Activated CD4-positive, CD25-positive, alpha-beta regulatory T cell treated with anti-CD3 and anti-CD28 coated beads, Interleukin-2, amount 50 U/mL, for 16 hours (primary cell): ENCODE measurements at places on chromosomes 5 and 9.

GRCh38 chr9:88828018-88828417 lies 163.2 kb upstream of the S1PR3 start:
- no peak for DNase-seq

DNA sequence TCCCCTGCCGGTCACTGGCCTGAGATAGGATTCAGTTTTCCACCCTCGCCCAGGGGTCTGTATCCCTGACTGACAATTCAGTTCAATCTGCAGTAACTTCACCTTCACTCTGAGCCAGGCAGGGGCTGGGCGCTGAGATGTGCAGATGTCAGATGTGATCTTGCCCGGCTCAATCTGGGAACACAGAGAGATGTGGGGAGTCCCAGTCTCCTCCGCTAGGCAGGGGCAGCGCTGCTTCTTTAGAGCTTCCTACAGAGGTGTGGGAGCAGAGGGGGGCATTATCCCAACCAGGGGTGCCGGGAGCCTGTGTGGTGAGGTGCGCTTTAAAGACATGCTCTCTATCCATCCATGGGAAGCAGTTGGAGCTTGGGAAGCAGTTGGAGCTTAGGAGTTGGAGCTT lies 14.6 kb downstream of the TMOD1 start:
- no peak for DNase-seq

GRCh38 chr5:107805824-107806223 lies 135.1 kb upstream of the EFNA5 start:
- no peak for DNase-seq

DNA sequence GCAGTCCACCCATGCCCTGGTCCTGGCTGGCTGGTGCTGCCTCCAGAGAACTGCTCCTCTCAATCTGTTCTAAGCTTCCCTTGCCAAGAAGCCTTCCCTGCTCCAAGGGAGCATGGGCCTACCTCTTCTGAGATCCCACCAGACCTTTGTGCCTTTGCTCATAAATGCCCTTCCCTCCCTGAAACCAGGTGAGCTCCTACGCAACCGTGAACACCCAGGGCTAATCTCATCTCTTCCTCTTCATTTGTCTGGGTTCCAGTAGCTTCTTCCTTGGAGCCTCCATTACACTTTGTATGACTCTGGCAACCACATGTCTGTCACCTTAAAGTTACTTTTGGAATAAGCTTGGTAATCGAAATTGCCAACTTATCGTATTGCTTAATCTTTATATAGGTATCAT lies 270.6 kb downstream of the PBX3 start:
- no peak for DNase-seq

GRCh38 chr5:103808464-103809106 lies 246.0 kb upstream of the NUDT12 start:
- DNase-seq: no peak

DNA sequence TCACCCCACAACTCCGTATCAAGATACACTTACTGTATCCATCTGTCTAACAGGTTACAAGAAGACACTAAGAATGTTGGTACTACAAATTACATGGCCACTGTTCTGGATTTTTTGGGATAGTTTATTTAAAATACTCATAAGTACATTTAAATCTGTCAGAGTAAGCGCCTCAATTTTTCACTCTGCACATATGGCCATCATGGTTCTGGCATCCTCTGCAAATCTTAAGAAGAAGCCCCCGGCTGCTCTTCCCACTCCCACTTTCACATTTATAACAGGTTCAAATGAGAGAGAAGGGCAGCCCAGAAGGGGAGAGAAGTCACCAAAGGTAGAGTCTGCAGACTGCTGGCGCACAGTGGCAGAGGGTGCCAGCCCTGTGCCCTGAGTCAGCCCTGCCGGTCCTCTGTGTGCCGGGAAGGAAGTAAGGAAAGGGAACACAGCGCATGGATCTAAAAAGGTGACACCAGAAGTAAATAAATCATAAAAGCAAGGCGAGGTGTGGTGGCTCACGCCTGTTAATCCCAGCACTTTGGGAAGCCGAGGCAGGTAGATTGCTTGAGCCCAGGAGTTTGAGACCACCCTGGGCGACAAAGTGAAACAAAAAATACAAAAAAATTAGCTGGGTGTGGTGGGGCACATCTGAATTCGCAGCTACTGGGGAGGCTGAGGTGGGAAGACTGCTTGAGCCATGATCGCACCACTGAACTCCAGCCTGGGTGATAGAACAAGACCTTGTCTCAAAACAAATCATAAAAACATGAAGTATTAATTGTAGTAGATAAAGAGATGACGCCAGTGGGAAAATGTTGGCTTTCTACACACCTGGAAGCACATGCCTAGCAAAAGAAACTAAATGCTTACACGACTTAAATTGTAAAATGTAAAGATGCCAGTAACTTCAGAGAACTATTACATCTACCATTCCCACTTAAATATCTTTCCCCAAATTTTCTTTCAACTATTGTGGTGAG lies 30.0 kb downstream of the RNF130 start:
- no peak for DNase-seq

GRCh38 chr9:4243877-4244812 lies 55.7 kb downstream of the GLIS3 start:
- no peak for DNase-seq

DNA sequence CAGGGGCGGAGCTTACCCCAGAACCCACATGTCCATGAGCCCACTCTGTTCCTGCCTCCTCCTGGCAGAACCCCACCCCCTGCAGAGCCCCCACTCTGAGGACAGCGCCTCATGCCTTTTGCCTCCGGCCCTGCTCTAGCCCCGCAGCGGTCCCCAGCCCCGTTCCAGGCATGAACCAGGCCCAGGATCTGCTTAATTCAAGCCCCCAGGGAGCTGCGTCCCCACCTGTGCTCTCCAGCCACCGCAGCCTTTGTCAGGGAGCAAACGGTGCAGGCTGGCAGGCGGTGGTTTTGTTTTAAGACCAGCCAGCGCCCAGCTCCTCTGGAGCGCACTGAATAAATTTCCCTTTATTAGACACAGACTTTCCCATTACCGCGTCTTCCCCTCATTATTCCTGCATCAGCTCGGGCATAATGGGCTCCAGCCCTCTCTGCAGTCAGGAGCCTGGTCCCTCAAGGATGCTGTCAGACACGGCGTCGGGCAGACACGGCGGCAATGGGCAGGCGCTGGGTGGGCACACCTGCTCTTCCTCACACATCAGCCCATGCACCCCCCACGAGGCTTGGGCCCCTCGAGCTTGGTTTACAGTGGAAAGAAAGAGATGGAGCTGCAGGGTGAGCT lies 137.6 kb downstream of the OLFM1 start:
- no peak for DNase-seq

DNA sequence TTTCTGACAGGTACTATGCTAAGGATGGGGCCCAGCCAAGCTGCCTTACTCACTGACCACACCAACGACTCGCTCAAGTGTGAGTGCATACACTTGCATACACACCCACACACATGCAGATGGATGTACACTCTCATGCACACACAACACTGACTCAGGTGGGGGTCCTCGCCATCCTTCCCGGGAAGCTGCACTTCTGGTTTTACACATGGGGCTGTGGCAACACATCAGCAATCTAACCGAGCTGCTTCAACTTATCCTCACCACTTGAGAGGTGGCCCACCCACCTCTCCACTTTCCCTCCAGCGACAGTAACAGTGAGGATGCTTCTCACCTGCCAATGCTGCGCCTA lies 67.2 kb upstream of the SLC25A51 start:
- no peak for DNase-seq

DNA sequence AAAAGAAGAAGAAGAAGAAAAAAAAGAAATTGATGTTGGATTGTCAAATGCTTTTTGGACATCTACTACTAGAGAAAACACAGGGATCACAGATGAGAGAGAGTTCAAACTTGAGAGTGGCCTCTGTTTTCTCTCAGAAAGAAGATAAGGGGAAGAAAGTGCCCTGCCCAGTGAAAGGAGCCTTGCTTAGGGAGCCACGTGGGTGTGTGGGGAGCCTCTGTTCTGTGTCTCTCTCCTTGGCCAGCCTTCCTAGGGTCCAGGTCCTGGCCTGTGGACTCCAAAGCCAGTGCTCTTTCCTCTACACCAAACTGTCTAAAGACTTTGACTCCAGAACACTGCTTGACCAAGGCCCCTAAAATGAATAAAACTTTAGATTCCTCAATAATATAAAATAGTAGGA lies 22.0 kb upstream of the COL15A1 start:
- no peak for DNase-seq

- no peak for DNase-seq
Observed at GRCh38 chr5:172144931-172145869, 42.8 kb downstream of the STK10 start.

DNA sequence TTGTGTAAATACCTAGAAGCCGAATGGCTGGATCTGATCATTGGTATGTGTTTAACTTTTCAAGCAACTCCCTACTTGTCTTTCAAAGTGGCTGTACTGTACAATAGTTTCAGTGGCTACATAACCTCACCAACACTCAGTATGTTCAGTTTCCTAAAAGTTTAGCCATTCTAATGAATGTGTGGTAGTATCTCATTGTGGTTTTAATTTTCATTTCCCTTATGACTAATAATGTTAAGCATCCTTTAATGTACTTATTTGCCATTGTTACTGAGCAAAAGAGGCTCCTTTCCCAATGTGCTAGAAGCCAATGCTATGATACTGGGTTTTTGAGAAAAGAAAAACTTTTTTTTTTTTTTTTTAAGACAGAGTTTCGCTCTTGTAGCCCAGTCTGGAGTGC lies 27.8 kb upstream of the ALDOB start:
- no peak for DNase-seq

- no peak for DNase-seq
Observed at GRCh38 chr5:8417316-8418048, 548.5 kb downstream of the MTRR start.

DNA sequence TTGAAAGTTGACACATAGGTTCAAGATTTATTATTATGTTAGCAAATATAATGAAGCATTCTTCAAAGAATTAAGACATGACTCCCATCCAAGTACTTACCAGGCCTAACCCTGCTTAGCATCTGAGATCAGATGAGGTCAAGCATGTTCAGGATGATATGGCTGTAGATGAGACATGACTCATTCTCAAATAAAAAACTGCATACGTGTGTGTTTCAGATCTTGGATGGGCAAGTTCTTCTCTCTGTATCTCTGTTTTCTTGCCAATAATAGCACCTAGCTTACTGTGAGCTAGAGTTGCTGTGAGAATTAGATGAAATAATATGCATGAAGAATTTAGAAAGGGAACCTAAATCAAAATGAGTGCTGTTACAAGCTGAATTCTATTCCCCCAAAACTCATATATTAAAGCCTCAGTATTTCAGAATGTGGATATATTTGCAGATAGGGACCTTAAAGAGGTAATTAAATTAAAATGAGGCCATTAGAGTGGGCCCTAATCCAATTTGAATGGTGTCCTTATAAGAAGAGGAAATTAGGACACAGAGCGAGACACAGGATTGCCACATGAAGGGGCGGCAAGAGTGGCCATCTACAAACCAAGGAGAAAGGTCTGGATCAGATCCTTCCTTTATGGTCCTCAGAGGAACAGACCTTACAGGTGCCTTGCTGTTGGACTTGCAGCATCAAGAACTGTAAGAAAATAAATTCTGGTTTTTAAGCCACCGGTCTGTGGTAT lies 146.2 kb downstream of the MARCHF11 start:
- DNase-seq: no peak

DNA sequence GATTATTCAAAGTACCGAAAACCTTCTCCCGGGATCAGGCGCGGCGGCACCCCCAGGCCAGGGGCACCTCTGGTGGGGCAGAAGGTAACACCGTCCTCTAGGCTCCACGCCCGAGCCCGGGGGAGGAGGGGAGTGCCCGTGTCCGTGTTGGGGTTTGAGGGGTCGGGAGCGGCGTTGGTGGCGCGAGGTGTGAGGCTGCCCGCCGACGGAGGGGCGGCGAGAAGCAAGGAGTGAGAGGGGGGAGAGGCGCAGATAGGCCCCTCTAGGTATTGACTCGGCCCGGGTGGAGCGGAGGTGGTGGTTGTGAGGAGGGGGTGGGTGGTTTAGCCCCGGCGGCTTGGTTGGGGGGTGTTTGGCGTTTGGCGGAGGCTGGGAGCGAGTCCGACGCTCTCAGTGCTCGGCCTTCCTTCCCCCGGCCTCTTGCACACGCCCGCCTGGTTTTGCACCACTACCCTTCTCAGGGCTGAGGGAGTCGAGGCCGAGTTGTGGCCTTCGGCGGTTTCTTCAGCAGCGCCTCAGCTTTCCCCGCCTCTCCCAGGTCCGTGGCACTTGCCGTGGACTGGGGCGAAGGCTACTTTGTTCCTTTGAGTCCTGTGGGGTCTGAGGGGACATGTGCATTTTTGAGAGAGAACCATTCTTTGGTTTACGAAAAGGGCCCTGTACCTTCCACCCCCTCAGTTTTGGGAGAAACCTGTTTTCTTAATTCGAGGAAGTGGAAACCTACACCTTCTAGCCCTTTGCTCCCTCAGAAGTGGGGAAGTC lies 450 bp downstream of the GPBP1 start:
- no peak for DNase-seq

DNA sequence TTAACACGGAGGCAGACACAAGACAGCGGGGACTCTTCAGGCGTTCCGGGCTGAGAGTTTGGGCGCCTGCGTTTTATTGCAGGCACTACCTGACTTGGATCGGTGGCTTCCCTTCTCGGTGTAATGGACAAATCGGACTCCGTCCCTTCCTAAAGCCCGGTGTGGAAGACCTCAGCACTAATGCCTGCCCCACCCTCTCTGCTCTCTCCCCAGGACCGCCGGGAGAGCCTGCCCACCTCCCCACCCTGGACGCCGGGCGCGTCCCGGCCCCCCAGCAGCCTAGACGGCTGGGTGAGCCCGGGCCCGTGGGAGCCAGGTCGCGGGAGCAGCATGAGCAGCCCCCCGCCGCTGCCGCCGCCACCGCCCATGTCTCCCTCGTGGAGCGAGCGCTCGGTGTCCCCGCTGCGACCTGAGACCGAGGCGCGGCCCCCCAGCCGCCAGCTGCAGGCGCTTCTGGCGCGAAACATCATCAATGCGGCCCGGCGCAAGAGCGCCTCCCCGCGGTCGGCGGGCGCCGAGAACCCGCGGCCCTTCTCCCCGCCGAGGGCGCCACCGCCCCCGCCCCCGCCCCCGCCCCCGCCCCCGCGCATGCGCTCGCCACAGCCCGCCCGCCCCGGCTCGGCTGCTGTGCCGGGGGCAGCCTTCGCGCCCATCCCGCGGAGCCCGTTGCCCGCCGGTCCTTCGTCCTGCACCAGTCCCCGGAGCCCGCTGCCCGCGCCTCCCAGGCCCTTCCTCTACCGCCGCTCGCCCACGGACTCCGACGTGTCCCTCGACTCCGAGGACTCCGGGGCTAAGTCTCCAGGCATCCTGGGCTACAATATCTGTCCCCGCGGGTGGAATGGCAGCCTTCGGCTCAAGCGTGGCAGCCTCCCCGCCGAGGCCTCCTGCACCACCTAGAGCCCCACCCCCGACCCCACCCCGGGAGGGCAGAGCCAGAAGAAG lies 4.6 kb upstream of the MYOZ3 start:
- peak; percentile 47 for DNase-seq
